ENCODE measurements at places on chromosomes 7 and 10.

GRCh38 chr10:110667620-110668343 is 23.6 kb downstream of the RBM20 start:
- no peak overlapping the region for H3K4me3 ChIP-seq
- H3K27me3 ChIP-seq = no peaks in the 10 kb centered on the region

GRCh38 chr7:7653593-7654187 is 13.1 kb downstream of the UMAD1 start:
- no peak overlapping the region for H3K27ac ChIP-seq
- H3K4me1 ChIP-seq = no peaks in the 10 kb centered on the region
- DNase-seq = peak; percentile 16
- no peaks in the 10 kb centered on the region for H3K36me3 ChIP-seq
- H3K4me3 ChIP-seq = no peak overlapping the region

- H3K36me3 ChIP-seq = no peaks in the 10 kb centered on the region
- no peaks in the 10 kb centered on the region for H3K4me1 ChIP-seq
- no peak for DNase-seq
Measured at GRCh38 chr7:83065714-83066113, 97.0 kb downstream of the PCLO start.

DNA sequence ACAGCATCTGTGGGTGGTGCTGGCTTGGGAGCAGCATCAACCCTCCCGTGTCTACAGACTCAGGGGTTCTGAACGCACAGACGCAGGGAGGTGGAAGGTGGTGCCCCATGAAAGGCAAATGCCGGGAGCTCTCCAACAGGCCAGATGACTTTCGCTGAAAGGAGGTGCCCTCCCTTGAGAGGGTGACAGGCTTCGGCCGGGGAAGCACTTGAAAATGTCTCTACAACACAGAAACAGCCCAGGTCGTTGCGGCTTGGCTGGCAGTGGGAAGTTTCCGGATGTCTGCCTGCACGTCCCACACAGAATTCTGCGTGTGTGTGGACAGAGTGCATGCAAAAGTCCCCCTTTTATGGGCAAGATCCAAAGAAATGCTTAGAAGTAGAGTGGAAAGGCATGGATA is 239.6 kb downstream of the SKAP2 start:
- no peaks in the 10 kb centered on the region for H3K27me3 ChIP-seq
- no peak overlapping the region for H3K27ac ChIP-seq
- no peak overlapping the region for H3K4me3 ChIP-seq
- no peak for DNase-seq

DNA sequence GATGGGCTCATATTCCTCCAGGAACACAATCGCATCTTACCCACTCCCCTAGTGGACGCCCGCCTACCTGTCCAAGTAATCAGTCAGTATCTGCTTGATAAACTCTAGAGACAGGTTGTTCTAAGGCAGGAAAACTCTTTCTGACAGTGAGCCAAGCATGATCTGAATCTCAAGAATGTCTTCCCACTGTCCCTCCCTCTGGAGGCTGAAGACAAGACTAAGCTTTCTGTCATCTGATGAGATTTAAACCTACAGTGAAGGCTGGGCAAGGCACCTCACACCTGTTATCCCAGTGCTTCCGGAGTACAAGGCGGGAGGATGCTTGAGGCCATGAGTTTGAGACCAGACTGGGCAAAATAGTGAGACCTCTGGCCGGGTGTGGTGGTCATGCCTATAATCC is 586.6 kb downstream of the GALNT17 start:
- H3K27me3 ChIP-seq = peaks cover 39% of the 10 kb centered on the region
- H3K36me3 ChIP-seq = no peaks in the 10 kb centered on the region
- H3K4me3 ChIP-seq = no peak overlapping the region
- no peak overlapping the region for H3K27ac ChIP-seq
- no peak for DNase-seq
- no peaks in the 10 kb centered on the region for H3K4me1 ChIP-seq
